Keratinocyte (primary cell): ENCODE measurements at places on chromosomes 13 and 19. TPM values are rescaled to one million over a fixed set of nuclear protein-coding genes. Genes with fewer than 3 reads are reported as not detected.

The PCDH8 gene
- not detected in 3 replicates for polyA plus RNA-seq

- DNase-seq: peak; percentile 88
These were observed 10.6 kb downstream of the POU2F2 start for GRCh38 chr19:42121656-42122069.

- DNase-seq: no peak
These were observed 5.0 kb upstream of the LENG1 start for GRCh38 chr19:54164369-54165068.

GRCh38 chr13:85527316-85527715 lies 271.9 kb downstream of the SLITRK6 start:
- no peak for DNase-seq

- no peak for DNase-seq
These were observed 19.3 kb downstream of the GADD45B start for GRCh38 chr19:2495130-2495641.

DNA sequence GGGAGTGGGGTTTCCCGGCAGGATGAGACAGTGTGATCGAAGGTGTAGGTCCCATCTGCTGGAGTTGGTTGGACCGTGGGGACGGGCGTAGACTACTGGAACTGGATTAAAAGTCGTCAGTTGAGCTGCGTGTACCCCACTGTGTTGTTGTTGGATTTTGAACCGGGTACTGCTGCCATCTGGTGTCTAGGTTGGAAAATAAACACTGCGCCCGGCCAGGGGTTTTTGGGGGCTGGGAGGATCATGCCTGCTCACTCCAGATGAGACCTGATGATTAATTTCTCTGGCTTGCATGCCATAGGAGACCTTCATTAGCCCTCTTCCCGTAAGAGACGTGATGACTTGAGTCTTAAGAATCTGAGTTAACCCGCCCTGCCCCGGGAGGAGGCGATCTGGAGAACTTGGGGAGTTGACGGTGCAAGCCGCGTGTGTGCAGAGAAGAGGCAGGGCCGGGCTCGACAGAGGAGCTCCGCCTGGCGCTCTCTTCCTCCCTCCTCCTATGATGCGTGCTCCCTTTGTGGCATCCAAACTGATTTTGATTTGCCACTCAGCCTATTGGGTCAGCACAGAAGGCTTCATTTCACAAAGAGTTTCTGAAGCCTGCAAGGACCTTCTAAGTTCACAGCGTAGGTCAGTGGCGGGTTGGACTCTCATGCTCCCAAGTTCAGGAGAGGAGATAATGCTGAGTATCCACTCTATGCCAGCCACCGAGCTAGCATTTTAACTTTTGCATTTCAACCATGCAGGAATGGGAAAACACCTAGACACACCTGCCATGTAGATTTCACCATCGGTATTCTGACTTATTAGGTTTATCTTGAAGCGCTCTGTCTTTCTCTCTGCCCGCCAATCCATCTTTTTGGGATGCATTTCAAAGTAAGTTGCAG lies 2.7 kb downstream of the UHRF1 start:
- DNase-seq: peak; percentile 99

GRCh38 chr19:39083983-39084731 lies at the start of gene ACP7:
TSS of gene ACP7 (plus strand) at chr19:39084368. CDS start at chr19:39085270, 902 bp downstream.
- no peak for DNase-seq

DNA sequence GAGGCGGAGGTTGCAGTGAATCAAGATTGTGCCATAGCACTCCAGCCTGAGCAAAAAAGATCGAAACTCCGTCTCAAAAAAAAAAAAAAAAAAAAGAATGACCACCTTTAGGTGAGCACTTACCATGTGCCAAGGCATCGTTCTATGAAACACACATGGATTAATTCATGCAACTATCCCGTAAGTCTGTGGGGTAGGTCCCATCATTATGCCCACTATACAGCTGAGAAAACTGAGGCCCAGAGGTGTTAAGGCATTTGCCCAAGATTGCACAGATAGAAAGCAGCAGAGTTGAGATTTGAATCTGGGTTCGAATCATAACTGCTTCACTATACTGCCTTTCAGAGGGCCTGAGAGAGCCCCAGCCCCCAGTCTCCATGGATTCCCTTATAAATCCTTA lies 2.3 kb downstream of the GMFG start:
- no peak for DNase-seq

The KLK5 gene
- polyA plus RNA-seq: 425 to 882 TPM (median 477 TPM) in 3 replicates

The ZNF417 gene
- 2.9 to 6.1 TPM (median 5.8 TPM) in 3 replicates for polyA plus RNA-seq

DNA sequence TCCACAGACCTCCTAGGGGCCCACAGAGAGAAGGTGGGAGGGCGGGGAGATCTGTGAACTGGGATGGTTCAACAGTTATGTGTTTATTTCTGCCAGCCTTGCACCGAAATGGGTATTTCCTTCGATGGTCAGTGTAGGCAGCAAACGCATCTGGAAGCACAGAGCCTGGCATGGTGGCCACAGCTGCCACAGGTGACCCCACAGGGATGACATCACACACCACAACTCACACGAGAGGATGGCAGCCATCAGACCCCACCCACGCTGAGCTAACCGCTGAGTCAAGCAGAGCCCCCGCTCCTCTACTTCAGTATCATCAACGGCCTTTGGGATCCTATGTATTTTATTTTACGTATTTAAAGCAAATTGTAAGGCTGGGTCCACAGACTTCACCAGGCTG lies 37.4 kb downstream of the NAXD start:
- no peak for DNase-seq

The STARD13 gene
- polyA plus RNA-seq: 7.9 to 11.9 TPM (median 8.1 TPM) in 3 replicates

GRCh38 chr19:58544591-58545285 lies 874 bp downstream of the TRIM28 start:
- no peak for DNase-seq

DNA sequence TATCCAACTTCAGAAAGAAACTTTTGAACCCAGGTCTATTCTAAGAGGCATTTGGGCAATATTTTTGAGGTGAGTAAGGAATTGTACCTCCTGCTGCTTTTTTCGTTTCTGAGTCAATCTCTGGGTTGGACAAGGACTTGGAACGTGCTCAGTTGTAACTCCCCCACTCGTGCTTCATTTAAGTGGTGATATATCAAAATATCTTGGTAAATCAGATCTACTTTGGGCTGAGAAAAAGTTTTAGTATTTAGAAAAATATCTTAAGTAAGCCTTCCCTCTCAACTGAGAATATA lies 728.9 kb downstream of the EFNB2 start:
- DNase-seq: no peak

GRCh38 chr19:51668216-51668615 lies 21.6 kb upstream of the SIGLEC14 start:
- no peak for DNase-seq

GRCh38 chr13:110118106-110118505 lies 188.9 kb downstream of the COL4A1 start:
- DNase-seq: no peak

The PLIN4 gene
- polyA plus RNA-seq: 0.01 TPM in 1 of 3 replicates, not detected in the others

DNA sequence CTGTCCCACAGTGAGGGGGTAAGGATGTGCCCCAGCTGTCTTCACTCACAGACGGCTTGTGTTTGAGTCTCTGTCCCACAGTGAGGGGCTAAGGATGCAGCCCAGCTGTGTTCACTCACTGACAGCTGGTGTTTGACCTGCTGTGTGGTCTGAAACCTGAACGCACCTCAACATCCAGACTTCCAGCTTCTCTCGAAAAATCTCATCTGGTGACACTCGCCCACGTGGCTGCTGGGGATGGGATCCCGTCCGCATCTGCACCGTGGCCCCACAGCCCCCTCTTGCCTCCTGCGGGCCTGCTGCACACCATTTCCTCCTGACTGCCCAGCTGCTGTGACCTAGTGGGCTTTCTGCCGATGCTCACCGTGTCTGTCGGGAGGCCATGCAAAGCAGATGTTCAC lies 27.3 kb downstream of the CHAF1A start:
- DNase-seq: no peak

The LRP3 gene
- 2.5 to 12.7 TPM (median 5.0 TPM) in 3 replicates for polyA plus RNA-seq

GRCh38 chr13:45132369-45133064 lies 12.2 kb downstream of the GTF2F2 start:
- DNase-seq: no peak

- DNase-seq: no peak
These were observed 86.0 kb downstream of the ATP11A start for GRCh38 chr13:112775791-112776279.

- no peak for DNase-seq
These were observed 70.6 kb downstream of the MTUS2 start for GRCh38 chr13:28890712-28891111.

GRCh38 chr19:48959341-48960239 lies 4.9 kb downstream of the BAX start:
- no peak for DNase-seq

- DNase-seq: no peak
These were observed 1.1 kb downstream of the PIP5K1C start for GRCh38 chr19:3698974-3699740.

GRCh38 chr13:110319397-110319773 lies 12.3 kb downstream of the COL4A2 start:
- no peak for DNase-seq

DNA sequence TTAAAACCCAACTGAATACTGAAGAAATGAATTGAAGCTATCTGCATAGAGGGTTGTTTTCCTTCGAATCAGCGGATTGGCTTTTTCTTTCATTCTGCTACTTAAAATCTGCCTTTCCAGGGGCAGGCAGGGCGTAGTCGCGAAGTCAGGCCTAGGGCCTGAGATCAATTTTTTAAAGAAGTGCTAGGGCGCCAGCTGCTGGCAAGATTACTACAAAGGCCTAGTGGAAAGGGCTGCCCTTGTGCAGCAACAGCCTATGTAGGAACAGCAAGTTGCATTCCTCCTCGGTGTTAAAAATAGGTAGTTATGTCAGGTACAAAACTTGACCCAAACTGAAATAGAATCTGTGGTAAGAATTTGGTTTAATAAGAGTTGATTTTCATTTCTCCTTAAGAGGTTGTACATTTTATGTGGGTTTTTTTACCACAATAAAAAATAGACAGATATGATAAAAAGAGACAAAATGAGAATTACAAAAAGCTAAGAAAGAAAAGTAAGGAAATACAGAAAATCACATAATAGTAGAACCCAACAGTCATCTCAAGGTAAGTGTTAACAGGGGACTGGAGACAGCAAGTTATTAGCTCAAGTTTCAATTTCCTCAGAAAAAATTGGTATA lies 9.5 kb upstream of the URAD start:
- no peak for DNase-seq

GRCh38 chr13:34085204-34085603 lies 267.3 kb downstream of the RFC3 start:
- DNase-seq: no peak

DNA sequence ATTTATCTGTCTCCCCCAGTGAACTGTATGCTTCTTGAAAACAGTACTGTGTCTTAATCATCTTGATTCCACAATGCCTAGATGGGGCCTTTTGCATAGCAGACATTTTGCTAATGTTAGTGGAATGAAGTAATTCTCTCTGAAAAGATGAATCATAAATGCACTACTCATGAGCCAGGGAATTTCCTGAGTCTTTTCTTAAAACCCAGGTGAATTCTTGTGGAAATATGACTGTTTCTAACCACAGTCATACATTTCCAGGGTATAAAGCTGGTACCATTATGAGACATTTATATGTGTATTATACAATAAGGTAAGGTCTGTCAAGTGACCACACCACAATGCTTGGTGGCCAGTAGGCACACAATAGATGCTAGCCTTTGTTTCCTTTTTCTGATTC lies 5.5 kb upstream of the KCTD4 start:
- peak; percentile 78 for DNase-seq

GRCh38 chr13:112748947-112749735 lies 59.3 kb downstream of the ATP11A start:
- no peak for DNase-seq

- DNase-seq: no peak
These were observed 1.2 kb upstream of the PNMA8A start for GRCh38 chr19:46472592-46472991.

DNA sequence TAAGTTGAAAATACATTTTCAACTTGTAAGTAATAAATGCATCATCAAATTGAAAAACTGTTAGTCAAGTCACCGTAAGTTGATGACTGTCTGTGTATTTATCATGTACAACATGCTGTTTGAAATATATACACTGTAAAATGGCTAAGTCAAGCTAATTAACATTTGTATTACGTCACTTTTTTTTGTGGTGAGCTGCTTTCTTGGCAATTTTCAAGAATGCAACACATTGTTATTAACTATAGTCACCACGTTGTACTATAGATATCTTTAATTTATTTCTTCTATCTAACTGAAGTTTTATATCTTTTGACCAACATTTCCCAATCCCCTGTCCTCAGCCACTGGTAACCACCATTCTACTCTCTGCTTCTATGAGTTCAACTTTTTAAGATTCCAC lies 57.0 kb downstream of the RBM26 start:
- no peak for DNase-seq

The APOC1 gene
- polyA plus RNA-seq: 0.40 to 0.79 TPM (median 0.65 TPM) in 3 replicates

DNA sequence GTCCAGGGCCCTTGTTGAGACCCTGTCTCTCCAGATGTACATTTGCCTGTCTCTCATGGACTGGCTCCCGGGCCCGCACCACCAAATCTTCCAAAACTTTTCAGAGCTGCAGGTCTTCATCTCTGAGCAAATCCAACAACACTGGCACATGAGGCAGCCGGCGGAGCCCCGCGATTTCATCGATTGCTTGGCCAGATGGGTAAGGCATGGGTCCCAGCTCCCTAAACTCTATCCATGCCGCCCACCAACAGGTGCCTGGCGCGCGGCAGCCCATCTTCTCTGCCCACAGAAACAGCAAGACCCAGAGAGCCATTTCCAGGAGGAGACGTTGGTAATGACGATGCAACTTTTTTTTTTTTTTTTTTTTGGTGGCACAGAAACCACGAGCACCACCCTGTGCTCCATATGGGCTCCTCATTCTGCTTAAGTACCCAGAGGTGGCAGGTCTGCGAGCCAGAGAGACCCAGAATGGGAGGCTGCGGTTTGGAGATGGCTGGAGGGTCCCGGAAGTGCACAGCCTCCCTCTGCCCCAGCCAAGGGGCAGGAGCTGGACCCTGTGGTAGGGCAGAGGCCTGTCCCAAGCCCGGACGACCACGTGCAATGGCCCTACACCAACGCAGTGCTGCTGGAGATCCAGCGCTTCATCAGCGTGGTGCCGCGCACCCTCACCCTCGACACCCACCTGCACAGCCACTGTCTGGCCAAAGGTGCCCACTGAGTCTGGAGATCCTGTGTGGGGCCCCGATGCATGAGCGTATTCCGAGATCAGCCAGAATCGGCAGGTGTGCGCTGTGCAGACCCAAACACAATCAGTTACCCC lies 22.6 kb downstream of the CYP2F1 start:
- DNase-seq: no peak

- DNase-seq: no peak
These were observed 14.1 kb upstream of the METTL21C start for GRCh38 chr13:102708991-102709390.

The TMEM205 gene
- 65.5 to 107 TPM (median 91.7 TPM) in 3 replicates for polyA plus RNA-seq

DNA sequence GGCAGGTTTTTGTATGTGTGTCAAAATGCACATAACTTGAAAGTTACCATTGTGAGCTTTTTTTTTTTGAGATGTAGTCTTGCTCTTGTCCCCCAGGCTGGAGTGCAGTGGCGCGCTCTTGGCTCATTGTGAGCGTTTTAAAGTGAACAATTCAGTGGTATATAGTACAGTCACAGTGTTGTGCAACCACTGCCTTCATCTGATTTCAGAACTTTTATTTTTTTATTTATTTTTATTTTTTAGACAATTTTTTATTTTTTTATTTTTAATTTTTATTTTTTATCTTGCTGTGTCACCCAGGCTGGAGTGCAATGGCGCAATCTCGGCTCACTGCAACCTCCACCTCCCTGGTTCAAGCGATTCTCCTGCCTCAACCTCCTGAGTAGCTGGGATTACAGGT lies 15.0 kb downstream of the SLC25A42 start:
- DNase-seq: no peak

GRCh38 chr13:73222627-73223305 lies 164.0 kb downstream of the KLF5 start:
- DNase-seq: no peak
